ENCODE measurements at places on chromosomes 1 and 21.

- DNase-seq, result no peak
Measured at GRCh38 chr1:2642131-2642559, 9.3 kb upstream of the MMEL1 start.

GRCh38 chr1:244056577-244056976, 5.5 kb downstream of the ZBTB18 start:
- DNase-seq, result no peak

DNA sequence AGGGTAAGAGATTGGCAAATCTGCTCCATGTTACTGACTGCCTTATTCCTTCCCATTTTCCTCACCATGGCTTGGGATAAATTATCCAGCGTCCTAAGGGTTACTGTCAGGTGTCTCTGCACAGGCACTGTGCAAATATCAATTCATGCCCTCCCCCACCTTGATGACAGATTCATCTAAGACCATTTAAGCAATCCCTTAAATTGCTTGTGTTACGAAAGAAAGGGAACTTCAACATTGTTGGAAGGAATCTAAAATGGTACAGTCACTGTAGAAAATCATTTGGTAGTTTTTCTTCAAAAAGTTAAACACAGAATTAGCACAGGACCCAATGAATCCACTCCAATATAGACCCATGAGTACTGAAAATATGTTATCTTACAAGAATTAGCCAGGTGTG, 17.6 kb upstream of the MTARC2 start:
- no peak for DNase-seq

GRCh38 chr1:222820171-222820712, 5.4 kb downstream of the DISP1 start:
- DNase-seq, result no peak

- DNase-seq, result no peak
Measured at GRCh38 chr1:112882271-112882744, 73.7 kb downstream of the SLC16A1 start.

DNA sequence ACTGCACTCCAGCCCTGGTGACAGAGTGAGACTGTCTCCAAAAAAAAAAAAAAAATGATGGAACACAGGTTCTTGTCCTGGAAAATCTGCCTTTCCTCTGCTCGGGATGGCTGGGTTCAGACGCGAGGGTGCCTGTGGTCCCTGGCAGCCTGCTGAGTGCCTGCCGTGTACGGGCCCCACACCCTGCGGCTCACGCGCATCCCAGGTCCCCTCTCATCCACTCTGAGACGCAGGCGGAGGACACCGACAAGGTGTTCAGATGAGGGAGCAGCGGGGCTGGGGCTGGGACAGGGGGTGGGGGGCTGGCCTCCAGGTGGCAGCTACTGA, 4.3 kb upstream of the ANKRD65 start:
- DNase-seq, result no peak

- no peak for DNase-seq
Measured at GRCh38 chr1:42034426-42034825, 115.7 kb upstream of the HIVEP3 start.

GRCh38 chr1:184685116-184685515, 69.5 kb downstream of the EDEM3 start:
- no peak for DNase-seq

DNA sequence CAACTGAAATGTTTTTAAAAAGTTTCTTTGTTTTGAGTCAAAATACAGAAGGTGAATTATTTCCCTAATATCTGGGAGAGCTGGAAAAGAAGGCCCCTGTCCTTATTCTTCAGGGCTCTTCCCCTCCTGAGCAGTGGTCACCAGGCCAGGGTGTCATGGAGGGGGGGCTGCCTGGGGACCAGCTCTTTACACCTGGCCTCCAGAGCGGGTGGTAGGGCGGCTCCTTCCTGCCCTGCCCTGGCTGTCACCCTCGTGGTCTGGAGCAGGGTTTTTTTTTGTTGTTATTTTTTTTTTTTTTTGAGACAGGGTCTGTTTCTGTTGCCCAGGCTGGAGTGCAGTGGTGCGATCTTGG, 6.6 kb downstream of the SKI start:
- no peak for DNase-seq

- DNase-seq, result no peak
Measured at GRCh38 chr1:53336146-53336545, 8.3 kb upstream of the LRP8 start.
